ENCODE measurements at places on chromosomes 2 and 18. TPM values are rescaled to one million over a fixed set of nuclear protein-coding genes. Genes with fewer than 3 reads are reported as not detected.

Gene KATNAL2
- 2.0 TPM for total RNA-seq

Gene DOK6
- 0.52 TPM for total RNA-seq

Gene PKDCC
- total RNA-seq: 4.1 TPM

Gene BOLL
- total RNA-seq: not detected

Gene ST8SIA5
- total RNA-seq: 9.8 TPM

Gene RBMS1
- 52.9 TPM for total RNA-seq

Measured in M059J (cell line).